ENCODE measurements at places on chromosomes 1 and 21. TPM values are rescaled to one million over a fixed set of nuclear protein-coding genes. Genes with fewer than 3 reads are reported as not detected.

Gene SLC44A3
- 17.0 TPM for total RNA-seq

Gene PLCH2
- 22.3 TPM for total RNA-seq

Gene TMPRSS2
- not detected for total RNA-seq

Gene OR2T11
- total RNA-seq = not detected

Gene CFAP107
- total RNA-seq = not detected

Gene COL9A2
- total RNA-seq = 35.1 TPM

Gene GPR25
- total RNA-seq = not detected

Gene SLFNL1
- 1.3 TPM for total RNA-seq

Gene SLC9A1
- 43.7 TPM for total RNA-seq
